Foreskin fibroblast (primary cell): ENCODE measurements at places on chromosomes 2 and 18.

GRCh38 chr2:140580532-140581151 is 1550.2 kb downstream of the LRP1B start:
- no peak for DNase-seq

DNA sequence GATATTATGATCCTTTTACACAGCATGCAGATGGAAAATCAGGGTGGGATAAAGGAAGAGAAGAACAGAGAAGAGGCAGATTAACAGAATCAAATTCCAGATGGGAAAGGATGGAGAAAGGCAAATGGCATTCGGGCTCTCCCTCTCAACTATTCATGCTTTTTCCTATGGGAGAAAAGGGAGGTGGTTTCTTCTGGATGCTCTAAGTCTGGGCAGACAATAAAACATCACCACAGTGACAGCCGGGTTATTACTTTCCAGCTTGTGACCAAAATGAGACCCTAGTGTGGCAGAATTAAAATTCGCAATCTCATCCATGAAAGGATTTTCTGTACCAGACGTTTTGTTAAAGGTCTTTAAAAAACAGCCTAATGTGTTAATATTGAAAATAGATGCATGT is 440.7 kb downstream of the RND3 start:
- no peak for DNase-seq

DNA sequence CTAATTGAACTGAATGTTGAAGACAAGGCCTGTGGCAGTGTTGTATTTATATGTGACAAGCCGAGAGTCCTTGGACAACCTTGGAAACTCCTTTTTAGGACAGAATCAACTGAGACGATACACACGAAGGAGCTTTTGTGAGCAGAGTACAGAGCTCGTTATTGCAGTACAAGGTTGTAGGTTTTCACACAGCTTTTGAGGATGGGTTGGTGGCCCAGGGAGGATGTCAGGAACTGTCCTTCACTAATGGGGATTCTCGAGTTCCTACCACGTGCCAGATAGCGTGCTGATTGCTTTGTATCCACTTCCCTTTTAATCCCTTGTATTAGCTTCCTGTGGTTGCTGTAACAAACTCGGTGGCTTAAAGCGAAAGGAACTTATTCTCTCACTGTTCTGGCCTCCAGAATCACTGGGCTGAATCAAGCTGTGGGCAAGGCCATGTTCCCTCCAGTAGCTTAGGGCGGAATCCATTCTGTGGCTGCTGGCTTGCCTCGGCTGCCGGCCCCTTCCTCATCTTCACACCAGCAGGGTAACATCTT is 20.2 kb downstream of the INPP4A start:
- no peak for DNase-seq

DNA sequence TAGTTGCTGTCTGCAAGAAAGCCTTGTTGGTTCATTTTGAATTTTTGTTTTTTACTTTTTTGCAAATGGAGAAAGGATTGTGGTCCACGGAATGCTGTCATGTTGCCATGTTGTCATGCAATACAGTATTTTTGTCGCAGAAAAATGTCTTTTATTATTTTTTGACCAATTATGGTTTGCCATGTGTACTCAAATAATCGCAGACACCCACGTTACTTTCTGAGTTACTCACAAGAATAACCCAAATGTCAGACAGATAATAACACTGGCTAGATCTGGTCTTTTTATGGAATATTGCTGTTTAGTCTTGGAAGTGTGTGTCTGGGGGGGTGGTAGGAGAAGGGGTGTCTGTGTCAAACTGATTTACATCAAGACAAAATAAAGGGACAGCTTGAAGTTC is 188.9 kb downstream of the LTBP1 start:
- no peak for DNase-seq

GRCh38 chr2:212912445-212913103 is 238.8 kb downstream of the IKZF2 start:
- DNase-seq, result peak; percentile 57

- peak; percentile 11 for DNase-seq
These were observed 47.6 kb downstream of the G6PC2 start for GRCh38 chr2:168948621-168949212.

- DNase-seq, result no peak
These were observed 56.4 kb upstream of the VRK2 start for GRCh38 chr2:57990118-57990725.

DNA sequence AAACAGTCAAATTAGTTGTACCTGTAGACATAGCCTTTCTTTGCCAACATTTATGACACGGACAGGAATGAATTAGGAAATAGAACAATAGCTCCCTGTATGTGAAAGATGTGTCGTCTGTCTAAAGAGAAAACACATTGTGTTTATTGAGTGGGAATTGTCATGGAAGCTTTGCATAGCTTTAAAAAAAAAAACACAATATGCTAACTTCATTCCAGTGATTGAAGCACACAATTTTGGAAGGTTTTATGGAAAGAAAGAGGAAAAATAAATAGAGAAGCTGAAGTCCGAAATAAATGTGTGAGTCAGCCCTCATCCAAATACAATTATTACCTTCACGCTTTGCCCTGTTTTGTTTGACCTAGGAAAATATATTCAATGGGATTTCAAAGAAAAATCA is 1095.7 kb downstream of the TSN start:
- no peak for DNase-seq

- DNase-seq, result peak; percentile 26
These were observed 337.3 kb downstream of the CBLN2 start for GRCh38 chr18:72206814-72207213.

DNA sequence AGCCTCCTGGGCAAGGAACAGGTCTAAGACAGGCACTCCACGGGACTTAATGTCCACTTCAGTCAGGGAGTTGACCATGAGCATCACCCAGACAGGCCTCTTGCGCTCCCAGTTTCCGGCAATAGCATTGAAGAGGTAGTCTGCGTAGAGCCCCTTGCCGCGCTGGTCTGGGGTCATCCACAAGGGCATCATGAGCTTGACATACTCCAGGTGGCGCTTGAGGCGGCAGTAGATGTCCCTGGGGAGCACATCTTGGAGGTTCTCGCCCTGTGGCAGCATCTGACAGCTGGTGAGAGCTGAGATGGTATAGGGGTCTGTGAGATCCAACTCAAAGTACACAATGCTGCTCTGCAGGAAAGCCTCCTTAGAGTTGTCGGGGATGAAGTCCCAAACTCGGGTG is 10.6 kb downstream of the TRABD2A start:
- no peak for DNase-seq

DNA sequence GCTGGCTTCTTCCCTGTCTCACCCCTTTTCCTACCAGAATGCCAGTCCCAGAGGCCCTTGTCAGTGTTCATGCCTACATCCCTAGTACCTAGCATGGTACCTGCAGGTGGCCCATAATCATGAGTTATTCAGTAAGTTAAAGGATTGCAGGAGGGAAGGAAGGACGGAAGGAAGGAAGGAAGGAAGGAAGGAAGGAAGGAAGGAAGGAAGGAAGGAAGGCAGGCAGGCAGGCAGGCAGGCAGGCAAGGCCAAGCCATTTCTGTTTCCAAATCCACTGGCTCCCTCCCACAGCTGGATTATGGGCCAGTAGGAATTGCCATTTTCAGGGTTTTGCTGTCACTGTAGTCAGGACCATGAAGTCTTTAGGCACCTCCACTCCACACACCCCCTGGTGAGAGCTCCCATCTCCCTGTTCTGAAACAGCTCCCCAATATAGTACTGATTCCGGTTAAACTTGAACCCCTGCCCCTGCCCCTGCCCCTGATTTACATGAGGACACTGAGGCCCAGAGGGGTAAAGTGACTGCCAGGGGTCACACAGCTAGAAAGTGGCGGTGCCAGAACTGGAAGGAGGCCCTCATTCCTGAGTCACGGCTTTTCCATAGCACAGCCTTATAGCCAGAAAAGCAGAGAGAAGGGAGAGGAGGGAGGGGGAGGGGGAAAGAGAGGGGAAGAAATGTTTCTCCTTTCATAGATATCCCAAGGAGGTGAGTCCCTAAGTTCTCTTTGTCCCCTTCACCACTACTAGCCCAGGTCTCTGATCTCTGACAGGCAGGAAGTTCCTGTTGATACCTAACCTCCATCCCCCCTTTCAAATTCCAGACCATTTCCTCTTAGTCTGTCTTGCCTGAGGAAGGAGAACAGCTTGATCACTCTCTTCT is 12.2 kb upstream of the TNS1 start:
- DNase-seq, result peak; percentile 25

GRCh38 chr2:46848447-46848846 is 67.2 kb downstream of the MCFD2 start:
- no peak for DNase-seq

DNA sequence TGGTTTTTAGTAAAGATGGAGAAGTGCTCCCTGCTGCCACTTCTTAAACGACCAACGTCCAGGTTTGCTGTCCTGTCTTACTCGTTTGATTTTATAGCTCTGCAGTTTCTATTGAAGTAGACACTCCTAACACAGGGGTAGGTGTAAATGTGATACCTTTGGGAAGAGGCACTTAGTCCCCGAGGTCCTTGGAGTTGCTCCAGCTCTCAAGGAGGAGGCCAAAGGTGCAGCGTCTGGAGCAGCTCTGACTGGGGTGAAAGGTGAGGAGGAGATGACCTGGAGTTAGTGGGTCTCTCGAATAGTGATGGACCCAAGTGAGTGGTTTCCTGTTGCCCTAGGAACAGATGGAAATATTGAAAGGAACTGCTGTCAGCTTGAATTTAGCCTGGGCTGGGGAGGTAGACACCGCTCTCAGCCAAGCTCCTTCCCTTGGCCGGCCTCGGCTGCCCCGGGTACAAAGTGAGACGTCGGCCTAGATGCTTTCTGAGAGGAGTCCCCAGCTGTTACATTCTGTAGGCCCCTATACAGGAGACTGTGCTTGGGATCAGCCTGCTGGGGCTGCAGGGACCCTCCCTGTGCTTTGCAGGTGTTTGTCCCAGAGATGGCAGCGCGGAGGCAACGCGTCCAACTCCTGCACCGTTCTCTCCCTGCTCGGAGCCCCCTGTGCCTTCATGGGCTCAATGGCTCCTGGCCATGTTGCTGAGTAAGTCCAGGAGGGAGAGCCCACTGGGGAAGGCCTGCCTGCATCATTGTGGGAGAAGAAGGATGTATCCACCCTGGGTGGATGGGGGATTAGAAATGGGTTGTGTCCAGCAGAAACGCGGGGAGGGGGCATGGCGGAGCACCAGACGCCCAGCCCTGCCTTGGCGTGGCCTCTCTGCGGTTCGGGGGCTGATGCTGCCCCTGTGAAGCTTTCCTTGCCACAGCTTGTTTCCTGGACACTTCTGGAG is 5.4 kb downstream of the KHK start:
- DNase-seq, result no peak

GRCh38 chr2:168145426-168146310 is 101.7 kb downstream of the STK39 start:
- no peak for DNase-seq

GRCh38 chr2:45005261-45006002 is 3.8 kb downstream of the SIX2 start:
- no peak for DNase-seq

DNA sequence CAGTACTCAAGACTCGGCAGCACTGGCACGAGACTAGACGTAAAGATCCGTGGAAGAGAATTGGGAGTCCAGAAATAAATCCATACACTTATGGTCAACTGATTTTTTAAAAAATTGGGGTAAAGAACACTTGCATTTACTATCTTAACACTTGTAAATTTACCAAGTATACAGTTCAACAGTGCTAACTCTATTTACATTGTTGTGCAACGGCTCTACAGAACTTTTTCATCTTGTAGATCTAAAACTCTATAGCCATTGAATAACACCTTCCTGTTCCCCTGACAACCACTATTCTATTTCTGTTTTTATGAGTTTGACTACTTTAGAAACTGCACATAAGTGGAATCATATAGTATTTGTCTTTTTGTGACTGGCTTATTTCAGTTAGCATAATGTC is 129.4 kb upstream of the SP3 start:
- no peak for DNase-seq

DNA sequence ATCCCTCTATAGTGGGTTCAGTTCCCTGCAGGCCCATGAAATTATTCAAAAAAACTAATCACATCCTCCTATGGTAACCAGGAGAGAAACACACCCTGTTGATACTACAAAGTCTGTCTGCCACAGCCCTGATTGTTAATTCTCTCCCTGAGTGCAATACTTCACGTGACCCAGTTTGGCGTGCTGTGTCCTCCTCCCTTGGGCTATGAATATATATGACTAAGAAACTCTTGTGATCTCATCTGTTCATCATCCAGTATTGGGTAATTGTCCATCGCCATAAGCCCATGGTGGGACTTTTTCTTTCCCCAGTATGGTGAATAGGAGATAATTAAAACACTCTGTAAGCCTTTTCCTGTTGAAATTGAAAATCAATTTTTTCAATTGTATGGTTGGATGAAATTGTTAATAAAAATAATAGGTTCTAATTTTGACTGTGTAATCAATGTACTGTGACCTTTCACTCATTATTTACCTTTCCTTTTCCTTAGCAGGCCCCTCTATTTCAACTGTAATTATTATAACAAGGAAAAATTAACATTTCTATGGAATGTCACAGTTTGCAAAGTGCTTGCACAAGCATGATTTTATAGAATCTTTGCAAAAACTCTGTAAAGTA is 1822.6 kb downstream of the SUCLG1 start:
- DNase-seq, result peak; percentile 3

DNA sequence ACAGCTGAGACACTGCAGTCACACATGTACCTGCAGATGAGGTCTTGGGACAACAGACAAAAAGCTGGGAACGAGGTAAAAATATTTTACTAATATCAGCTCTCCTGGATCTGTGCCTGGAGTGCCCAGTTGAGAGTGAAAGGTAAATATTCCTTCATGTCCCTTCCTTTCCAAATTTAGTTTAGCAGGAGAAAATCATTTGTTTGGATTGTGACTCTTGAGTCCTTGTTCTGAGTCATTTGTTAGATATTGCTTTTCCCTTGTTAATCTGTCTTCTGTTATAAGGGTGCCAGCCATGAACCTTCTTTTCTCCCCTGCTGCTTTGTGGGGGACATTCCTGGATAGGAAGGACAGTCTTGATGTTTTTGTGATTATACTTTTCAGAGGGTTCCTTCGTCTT is 329.2 kb downstream of the DSC3 start:
- DNase-seq, result no peak

DNA sequence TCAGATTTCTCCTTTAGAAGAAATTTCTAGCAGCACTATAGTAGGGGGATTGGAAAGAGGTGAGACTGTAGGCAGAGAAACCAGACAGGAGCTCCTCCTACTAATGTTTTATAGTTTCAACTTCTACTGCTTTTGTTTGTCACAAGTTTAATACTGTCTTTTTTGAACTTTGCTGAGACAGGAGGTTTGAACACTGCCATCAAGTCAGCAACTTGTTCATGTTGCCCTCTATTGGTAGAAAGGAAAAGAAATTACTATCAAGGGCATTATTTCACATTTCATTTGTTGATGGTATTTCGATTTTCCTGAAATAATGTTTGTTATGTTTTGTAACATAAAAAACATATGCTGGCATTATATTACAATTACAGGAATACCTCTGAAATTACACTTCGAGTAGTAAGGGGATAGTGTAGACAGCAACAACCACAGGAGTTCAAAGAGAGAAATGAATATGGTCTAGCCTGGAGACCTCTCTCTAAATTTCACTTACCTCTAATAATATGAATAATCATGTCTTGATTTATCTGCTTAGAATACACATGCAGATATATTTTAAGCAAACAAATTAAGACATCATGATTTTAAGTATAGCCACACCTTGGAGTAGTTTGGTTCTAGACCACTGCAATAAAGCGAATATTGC is 12.4 kb upstream of the CCDC88A start:
- peak; percentile 70 for DNase-seq
